Prostate gland (tissue), 2 donors: ENCODE measurements at places on chromosomes 5 and 9.

GRCh38 chr5:139103762-139104161 is 94.4 kb downstream of the SIL1 start:
- DNase-seq, result no peak

GRCh38 chr5:113524927-113525326 is 11.4 kb downstream of the YTHDC2 start:
- no peak for DNase-seq

DNA sequence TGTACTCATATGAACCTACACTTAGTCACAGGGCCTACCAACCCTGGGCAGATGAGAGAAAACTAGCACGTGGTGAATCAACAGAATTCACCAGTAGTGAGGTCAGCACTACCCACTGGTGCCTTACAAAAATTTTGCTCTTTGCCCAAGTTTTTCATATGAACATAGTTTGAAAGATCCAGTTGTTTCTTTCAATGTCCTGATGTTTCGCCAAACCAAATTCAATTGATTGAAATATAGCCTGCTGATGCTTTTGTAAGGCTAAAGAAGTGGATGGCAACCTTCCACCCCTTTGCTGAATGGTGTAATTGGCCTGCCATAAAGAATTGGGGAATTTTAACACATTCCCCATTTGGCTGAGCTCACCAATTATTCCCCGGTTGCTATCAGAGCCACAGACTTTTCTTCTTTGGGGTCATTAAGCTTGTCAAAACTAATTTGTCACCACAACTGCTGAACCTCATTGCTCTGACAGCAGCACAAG is 339.2 kb downstream of the GLIS3 start:
- no peak for DNase-seq

- no peak for DNase-seq
Observed at GRCh38 chr9:109198736-109199382, 31.8 kb upstream of the FRRS1L start.

DNA sequence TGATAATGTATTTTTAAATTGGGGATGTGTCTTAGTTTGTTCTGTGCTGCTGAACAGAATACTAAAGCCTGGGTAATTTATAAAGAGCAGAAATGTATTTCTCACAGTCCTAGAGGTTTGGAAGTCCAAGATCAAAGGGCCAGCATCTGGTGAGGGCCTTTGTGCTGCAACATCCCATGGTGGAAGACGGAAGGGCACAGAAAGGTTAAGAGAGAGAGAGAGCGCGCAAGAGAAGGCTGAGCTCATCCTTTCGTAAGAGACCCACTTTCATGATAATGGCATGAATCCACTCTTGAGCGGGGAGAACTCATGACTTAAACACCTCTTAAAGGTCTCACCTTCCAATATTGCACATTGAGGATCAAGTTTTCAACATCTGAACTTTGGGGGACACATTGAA is 79.1 kb upstream of the GOLM1 start:
- DNase-seq, result no peak

DNA sequence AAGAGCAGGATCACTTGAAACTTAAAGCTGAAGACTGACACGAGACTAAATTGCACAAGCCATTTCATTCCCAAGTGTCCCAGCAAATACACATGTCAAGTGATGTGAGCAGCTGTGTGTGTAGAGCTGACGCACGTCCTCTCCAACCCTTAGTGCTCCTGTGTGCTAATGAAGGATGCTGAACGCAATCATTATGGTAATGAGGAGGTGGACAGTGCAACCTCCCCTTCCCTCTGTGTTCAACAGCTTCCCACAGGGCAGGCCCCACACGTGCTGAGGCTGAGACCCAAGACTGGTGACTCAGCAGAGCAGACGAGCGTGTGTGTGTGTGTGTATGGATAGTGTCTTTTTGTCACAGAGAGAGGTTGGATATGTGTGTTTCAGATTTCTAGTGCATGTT is 702.1 kb downstream of the SEMA5A start:
- DNase-seq, result no peak

GRCh38 chr9:29822458-29822857 is 2249.2 kb upstream of the C9orf72 start:
- no peak for DNase-seq

- DNase-seq, result peak; percentile 42
Observed at GRCh38 chr9:128921881-128922763, 1.3 kb downstream of the PHYHD1 start.

DNA sequence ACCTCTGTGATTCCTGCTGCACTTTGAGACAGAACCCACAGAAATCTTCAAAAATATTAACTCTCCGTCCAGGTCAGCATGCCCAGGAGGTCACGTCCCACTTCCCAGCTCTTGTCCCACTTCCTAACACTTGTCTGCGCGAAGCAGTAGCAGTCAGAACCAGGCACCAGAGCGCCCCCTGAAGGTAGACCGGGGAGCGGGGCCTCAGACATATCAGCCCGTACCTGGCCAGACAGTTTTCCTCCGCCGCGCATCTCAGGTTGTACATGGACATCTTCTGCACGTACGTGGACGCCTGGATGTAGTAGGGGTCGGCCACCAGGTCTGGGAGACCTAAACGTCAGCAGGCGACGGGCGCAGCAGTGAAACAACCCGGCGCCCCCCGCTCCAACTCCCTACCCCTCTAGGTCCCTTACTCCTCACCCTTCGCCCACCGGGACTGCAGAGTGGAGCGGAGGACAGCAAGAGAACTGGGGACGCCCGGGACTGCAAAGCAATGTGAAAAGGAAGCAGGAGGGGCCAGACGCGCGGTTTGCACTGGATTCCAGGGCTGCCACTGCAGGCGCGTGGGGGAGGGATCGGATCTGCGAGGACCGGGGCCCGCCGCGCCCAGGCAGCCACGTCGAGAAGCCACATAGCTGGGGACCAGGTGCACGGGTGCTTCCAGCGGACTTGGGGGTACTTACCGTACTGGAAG is 1.2 kb downstream of the LOX start:
- peak; percentile 79 for DNase-seq

DNA sequence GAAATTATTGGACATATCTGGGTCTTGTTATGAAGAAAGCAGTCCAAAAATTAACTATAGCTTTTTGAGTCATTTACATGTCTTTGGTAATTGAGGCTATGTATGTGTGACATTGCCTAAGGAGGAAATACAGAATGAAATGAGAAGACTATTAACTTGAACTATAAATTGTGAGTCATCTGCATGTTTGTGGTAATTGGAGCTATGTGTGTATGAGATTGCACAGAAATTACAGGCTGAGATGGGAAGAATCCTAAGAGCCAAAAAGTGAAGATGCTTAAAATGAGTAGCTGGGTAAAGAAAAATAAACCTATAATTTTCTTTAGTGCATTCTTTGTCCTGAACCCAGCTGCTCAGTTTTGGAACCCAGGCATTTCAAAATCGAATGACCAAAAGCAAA is 747.6 kb upstream of the EDIL3 start:
- DNase-seq, result no peak

- no peak for DNase-seq
Observed at GRCh38 chr5:149172261-149172660, 31.0 kb downstream of the ABLIM3 start.

DNA sequence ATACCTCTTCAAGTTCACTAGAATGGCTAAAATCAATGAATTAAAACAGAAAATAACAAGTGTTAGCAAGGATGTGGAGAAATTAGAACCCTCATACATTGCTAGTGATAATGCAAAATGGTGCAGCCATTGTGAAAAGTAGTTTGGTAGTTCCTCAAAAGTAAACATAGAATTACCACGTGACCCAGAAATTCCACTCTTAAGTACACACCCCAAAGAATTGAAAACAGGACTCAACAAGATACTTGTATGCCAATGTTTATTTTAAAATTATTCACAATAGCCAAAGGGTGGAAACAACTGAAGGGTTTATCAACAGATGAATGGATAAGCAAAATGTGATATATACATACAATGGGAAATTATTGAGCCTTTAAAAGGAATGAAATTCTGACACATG is 70.3 kb downstream of the BARX1 start:
- DNase-seq, result no peak

DNA sequence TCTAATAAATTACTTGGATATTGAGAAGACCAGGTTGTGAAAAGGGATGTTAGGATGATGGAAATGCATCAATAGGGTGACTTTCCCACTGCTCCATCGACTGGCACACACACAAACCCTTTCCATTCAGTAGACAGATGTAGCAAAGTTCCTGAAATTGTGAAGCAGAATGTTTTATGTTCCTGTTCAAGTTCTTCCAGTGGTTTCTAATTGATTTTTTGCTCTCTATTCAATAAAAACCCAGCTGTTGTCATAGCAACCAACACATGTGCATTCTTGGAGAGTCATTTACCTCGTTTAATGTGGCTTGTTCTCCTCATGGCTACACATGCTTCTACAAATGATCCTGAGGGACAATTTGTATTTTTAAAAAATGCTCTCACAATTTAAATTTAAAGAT is 244.6 kb downstream of the RAB3C start:
- no peak for DNase-seq

DNA sequence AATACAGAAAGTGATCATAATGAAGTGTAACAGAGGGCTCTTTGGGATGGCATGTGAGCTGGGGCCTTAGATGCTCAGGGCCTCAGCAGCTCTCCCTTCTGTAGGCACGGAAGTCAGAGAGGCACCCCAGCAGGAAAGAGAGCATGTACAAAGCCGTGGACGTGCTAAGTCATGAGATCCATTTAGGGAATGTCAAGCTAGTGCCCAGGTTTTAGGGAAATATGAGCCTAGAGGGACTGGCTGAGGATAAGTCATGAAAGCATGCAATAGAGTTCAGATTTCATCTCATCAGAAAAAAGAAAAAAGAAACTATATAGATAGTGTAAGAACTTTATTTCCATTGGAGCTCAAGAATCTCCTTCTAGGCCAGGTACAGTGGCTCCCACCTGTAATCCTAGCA is 379.5 kb upstream of the KLF4 start:
- DNase-seq, result no peak
